Lung (tissue), 17 donors: ENCODE measurements at places on chromosomes 11 and 22.

DNA sequence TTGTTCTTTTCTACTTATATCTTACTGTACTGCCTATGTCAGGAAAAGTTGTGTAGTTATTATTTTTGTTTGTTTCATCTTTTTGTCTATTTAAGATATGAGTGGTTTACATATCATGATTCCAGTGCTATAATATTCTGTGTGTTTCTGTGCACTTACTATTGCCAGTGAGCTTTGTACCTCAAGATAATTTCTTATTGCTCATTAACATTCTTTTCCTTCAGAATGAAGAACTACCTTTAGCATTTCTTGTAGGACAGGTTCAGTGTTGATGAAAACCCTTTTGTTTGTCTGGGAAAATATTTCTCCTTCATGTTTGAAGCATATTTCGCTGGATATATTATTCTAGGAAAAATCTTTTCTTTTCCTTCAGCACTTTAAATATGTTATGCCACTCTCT, 452.7 kb upstream of the FAT3 start:
- DNase-seq = no peak

- DNase-seq = peak; percentile 97
Measured at GRCh38 chr22:32623943-32624342, 149.3 kb downstream of the FBXO7 start.

GRCh38 chr11:15471895-15472799, 357.4 kb downstream of the INSC start:
- no peak for DNase-seq

- peak; percentile 61 for DNase-seq
Measured at GRCh38 chr11:44711113-44711786, 15.5 kb upstream of the TSPAN18 start.

GRCh38 chr11:118138839-118139420, 13.7 kb downstream of the SCN4B start:
- DNase-seq = no peak

DNA sequence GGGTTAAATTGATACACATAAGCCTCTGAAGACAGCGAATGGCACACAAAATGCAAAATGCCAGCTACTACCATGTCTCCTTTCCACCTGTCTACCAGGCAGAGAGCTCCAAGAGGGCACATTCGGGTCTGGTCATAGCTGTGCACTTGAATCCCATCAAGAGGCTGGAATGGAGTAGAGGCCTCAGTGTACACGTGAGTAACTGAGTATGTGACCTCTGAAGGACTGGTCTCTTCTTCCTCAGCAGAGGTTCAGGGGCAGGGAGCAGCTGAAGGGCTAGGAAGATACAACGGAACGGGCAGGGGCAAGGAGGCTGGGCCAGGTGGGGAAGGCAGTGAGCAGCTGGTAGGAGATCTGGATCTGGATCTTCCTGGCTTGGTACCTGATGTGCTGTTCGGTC, 56.3 kb upstream of the PHOX2A start:
- no peak for DNase-seq

DNA sequence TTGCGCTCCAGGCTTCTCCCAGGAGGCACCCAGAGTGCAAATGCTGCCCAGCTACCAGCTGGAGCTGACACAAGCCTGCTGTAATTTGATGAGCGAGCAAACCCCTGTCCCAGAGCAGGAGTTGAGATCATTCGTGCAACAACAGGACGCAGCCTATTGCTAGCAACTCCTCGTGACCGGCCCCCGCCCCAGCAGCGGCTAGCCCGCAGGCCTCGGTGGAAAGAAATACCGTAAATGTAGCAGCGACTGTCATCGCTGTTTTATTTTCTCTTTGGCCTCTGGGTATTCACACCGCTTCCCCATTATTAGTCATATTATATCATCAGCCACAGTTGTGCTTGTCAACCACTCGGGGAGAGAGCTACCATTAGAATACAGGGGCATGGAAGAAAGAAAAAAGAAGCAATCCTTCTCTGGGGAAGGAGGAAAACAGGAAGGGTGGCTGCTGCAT, 59.2 kb upstream of the ATXN10 start:
- peak; percentile 40 for DNase-seq
